Hindlimb muscle (tissue), 1 donor: ENCODE measurements at places on chromosomes 12 and 14.

- no peak for DNase-seq
These were observed 8.1 kb downstream of the RFLNA start for GRCh38 chr12:124302807-124303578.

GRCh38 chr14:57970175-57970574 lies 104.3 kb upstream of the SLC35F4 start:
- DNase-seq: no peak

DNA sequence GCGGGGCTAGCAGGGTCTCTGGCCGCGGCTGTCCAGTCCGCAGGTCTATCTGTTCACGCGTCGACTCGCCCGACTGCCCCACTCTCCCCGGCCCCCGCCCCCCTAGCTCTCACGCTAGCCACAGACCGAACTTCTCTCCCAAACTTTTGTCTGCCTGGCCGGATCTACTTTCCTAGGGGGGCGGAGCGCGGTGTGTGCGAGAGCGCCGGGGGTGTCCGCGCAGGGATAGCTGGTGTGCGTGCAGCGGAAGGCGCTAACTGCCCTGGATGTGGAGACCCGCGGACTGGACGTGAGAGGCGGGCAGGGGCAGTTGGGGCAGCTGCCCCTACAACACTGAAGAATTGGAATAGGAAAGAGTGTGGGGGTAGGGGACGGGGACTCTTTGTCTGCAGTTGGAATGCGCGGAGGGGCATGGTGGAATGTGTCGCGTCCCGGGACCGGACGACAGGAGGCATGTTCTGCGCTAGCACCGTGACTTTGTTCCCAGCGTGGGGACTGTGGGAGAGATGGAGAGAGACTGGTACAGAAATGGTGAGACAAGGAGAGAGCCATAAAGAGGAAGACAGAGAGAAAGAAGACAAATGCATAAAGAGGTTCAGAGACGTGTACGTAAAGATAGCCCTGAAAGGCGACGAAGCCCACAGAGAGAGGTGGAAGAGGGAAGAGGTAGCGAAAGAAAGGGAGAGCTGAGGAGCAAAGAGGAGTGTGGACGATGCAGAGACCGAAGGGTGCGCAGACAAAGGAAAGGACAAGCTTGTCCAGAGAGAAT lies at the start of gene AJUBA:
TSS of gene AJUBA (minus strand) at position 75 of the 769 bp plus-strand sequence. CDS start 285 bp downstream, outside the sequence.
- peak; percentile 93 for DNase-seq

DNA sequence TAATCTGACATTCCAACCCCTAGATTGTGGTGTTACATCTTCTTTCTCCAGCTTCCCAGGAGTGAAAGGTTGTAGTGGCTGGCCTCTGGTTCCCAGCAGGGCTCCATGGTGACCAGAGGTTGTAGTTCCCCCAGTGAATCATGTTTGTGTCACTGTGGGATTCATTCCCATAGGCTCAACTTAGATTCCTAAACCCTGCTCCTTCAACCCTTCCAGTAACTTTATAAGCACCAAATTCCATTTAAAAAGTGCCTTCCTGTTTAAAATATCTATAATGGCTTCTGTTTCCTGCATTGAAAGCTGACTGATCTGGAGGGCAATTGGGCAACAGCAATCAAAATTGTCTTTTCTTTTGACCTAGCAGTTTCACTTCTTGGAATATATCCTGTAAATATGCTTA lies 40.5 kb upstream of the TBC1D15 start:
- no peak for DNase-seq
